ENCODE measurements at places on chromosomes 7 and 10. TPM values are rescaled to one million over a fixed set of nuclear protein-coding genes. Genes with fewer than 3 reads are reported as not detected.

ARHGEF35 gene
- total RNA-seq, result 4.3 TPM

CCDC3 gene
- total RNA-seq, result 39.8 TPM

TWIST1 gene
- total RNA-seq, result 8.9 TPM

MKX gene
- total RNA-seq, result 1.7 TPM

SLC29A3 gene
- total RNA-seq, result 5.2 TPM

ADARB2 gene
- 0.96 TPM for total RNA-seq

TDRD1 gene
- total RNA-seq, result not detected

USP54 gene
- 15.5 TPM for total RNA-seq

PTPRN2 gene
- 2.8 TPM for total RNA-seq

COL1A2 gene
- total RNA-seq, result 263 TPM

DNA2 gene
- 4.1 TPM for total RNA-seq

MKI67 gene
- 9.6 TPM for total RNA-seq

ATRNL1 gene
- 2.5 TPM for total RNA-seq

OGDHL gene
- total RNA-seq, result not detected

MBL2 gene
- not detected for total RNA-seq

CRTAC1 gene
- total RNA-seq, result 1.1 TPM

EEF1AKMT2 gene
- total RNA-seq, result 10.7 TPM

AKR1E2 gene
- 8.9 TPM for total RNA-seq

CCDC146 gene
- 12.5 TPM for total RNA-seq

PAPSS2 gene
- total RNA-seq, result 58.1 TPM

SPDYE6 gene
- total RNA-seq, result not detected

PLEKHS1 gene
- not detected for total RNA-seq

BAMBI gene
- total RNA-seq, result 20.5 TPM

SIRT1 gene
- 26.5 TPM for total RNA-seq

EXOSC1 gene
- total RNA-seq, result 25.9 TPM

GPNMB gene
- 91.3 TPM for total RNA-seq

NACAD gene
- total RNA-seq, result 1.4 TPM

FAM25A gene
- not detected for total RNA-seq

Measured in omental fat pad (tissue), 4 donors.